ENCODE measurements at places on chromosomes 3 and 15. TPM values are rescaled to one million over a fixed set of nuclear protein-coding genes. Genes with fewer than 3 reads are reported as not detected.

LTK gene
- 2.8 TPM for polyA plus RNA-seq

DNA sequence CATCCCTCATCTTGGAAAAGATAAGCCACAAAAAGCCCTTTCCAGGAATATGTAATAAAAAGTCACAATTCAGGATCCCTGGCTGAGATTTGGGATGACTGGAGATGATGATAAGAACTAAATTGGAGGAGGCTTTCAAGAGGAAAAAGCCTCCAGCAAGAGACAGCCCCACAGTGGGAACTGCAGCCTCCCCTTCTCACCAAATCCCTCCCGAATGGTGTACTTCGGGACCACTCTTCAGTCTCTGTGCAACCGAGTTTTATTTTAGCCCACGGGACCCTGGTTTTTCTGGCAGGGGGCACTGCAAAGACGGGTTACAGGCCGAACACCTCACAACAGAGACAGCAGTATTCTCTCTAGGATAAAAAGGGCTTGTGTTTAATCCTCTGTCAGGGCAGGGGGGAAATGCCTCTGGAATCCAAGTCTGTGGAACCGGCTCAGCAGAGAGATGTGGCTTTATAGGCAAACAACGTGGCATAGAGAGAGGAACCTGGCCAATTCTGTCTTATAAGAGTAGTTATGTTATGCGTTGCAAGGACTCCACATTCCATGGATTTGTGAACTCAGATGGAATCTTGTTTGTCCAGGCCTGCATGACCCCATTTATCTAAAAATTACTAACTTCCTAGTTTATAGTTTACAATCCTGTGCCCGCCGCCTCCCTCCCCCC lies 1.2 kb upstream of the LMCD1 start:
- no peak for DNase-seq

DNA sequence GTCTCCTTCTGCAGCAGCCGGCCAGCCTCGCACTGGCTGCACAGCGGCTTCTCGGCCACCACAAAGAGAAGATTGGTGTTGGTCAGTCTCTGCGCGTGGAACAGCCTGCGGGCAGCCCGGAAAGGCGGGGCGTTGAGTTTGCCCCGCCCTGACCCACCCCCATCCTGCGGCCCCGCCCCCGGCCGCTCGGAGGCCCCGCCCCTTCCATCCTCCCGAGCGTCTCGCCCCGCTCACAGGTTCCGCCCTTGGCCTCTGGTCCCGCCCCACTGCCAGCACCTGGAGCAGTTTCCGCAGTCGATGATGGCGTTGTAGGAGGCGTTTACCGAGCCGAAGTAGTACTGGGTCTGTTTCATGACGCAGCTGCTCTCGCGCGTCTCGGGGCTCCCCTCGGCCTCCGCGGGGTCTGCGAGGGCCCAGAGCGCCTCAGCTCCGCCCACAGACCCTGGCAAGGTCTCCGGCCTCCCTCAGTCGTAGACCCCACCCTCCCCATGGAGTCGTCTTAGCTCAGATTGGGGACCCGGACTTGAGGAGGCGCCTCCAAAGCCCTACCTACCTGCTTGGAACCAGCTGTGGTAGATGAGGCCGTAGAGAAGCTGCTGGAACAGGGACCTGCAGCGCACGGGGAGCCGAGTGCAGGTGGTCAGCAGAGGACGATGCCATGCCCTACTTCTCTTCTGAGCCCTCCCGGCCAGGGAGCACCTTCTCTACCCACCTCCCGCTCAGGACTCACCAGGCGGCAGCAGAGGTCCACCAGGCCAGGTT lies 5.9 kb upstream of the TMEM115 start:
- DNase-seq = no peak

GRCh38 chr3:39226106-39226741 lies 33.8 kb upstream of the XIRP1 start:
- DNase-seq = no peak

PARP15 gene
- 0.58 TPM for polyA plus RNA-seq

SCAMP5 gene
- 19.9 TPM for polyA plus RNA-seq

DNA sequence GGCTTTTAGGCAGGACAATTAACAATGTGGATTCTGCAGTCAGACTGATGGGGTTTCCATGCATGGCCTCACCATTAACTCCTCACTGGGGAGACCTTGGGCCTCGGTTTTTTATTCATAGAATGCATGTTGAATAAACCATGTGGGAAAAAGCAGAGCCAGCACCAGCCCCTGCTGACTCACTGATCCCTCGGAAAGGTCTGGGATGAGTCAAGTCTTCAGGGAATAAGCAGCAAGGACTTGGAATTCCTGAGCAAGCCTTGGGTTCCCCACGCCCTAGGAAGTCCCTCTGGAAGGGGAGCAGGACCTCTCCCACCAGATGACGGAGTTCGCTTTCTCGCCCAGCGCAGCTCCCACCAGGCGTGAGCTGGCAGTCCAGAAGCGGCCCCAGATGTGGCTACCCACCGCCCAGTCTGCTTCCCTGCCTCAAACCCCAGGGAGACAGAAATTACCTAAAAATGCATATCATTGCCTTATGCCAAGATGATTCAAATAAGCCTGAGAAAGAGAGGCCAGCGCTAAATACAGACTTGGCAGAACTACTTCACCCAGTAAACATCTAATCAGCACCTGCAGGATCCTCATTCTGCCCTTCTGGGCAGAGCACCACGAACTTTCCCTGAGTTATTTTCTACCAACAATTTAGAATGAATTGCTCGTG lies 45.4 kb downstream of the BTD start:
- no peak for DNase-seq

DNA sequence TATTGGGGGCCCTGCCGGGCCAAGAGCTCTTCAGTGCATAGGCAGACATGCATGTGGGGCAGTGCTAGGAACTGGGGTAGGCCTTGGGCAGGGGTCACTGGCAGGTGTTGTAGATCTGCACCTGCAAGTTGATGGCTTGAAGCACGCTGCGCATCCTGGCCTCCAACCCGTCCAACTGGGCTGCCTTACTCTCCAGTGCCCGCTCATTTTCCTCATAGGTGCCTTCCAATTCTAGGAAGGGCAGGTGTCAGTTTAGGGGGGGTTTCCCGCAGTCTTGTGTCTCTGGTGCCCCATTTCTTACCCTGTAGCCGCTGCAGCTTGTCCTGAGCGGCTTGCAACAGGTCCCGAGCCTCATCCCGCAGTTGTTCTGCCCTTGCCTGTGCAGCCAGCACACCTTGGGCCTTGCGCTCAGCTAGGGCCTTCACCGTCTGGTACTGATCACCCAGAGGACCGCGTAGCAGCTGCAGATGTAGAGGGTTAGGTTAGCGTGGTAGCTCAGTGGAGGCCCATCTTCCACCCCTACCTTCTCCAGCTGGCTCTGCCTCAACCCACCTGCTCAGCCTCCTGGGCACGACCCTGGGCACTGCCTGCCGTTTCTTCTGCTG lies 611 bp upstream of the USP19 start:
- DNase-seq = no peak

GALNT15 gene
- 1.6 TPM for polyA plus RNA-seq

ADPGK gene
- 51.2 TPM for polyA plus RNA-seq

Data from renal cortex interstitium (tissue), 15 donors.